T-helper 9 cell (primary cell): ENCODE measurements at places on chromosomes 2 and 18.
A peak's percentile ranks its signal among the peaks of the same experiment; 100 is the strongest.

DNA sequence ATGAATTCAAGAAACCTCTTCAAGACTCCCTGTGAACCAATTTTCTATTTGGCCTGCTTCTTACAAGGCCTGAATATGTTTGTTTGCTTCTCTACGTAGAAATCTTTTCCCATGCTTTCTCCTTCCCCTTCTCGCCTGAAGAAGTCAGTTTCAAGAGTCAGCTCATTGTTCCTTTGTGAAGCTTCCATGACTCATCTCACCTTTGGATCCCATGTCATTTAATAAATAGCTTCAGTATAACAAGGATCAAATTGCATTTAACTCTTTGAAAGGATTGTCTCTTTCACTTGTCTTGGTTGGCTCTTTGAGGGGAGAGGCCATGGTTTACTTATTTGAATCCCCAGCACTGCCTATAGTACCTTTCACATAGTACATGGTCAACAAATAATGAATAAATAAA, 28.4 kb downstream of the CPS1 start:
- no peak for DNase-seq

GRCh38 chr2:109348671-109349502, 219.9 kb downstream of the SH3RF3 start:
- DNase-seq = peak; percentile 18

DNA sequence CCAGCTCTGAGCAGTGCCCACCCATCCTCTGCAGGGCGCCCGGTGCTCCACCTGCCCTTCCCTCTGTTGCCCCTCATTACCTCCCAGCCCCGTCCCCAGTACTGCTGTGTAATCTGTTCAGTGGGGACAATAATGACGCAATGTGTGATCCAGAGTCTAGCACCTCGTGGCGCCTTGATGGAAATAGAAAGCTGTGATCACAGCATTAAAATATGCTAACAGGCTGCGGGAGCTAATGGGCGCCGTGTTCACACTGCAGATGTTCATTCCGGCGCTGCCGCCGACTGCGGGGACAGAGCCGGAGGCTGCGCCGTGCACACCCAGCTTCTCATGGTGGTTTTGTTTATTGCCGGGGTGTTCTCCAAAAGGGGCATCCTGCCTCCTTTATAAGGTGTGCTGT, 235.2 kb downstream of the LDLRAD4 start:
- DNase-seq = no peak

- DNase-seq = no peak
Observed at GRCh38 chr2:206083602-206084438, 2.2 kb downstream of the INO80D start.

DNA sequence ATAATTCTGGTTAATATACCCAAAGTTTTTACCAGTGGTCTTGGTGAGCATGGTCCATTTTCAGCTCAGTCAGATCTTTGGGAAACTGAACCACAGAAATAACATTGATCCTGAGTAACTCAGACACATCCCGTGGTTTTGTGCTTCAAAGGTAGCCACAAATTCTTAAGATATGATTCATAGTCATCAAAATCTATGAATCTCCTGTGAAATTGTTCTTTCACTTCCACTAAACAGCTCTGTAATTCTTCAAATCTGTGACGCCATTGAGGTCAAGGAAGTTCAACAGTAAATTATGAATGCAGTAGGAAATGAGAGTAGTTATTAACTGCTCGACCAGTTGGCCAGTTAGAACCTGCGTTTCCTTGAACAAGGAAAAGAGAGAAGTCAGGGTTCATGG, 147.3 kb downstream of the IRS1 start:
- DNase-seq = no peak

DNA sequence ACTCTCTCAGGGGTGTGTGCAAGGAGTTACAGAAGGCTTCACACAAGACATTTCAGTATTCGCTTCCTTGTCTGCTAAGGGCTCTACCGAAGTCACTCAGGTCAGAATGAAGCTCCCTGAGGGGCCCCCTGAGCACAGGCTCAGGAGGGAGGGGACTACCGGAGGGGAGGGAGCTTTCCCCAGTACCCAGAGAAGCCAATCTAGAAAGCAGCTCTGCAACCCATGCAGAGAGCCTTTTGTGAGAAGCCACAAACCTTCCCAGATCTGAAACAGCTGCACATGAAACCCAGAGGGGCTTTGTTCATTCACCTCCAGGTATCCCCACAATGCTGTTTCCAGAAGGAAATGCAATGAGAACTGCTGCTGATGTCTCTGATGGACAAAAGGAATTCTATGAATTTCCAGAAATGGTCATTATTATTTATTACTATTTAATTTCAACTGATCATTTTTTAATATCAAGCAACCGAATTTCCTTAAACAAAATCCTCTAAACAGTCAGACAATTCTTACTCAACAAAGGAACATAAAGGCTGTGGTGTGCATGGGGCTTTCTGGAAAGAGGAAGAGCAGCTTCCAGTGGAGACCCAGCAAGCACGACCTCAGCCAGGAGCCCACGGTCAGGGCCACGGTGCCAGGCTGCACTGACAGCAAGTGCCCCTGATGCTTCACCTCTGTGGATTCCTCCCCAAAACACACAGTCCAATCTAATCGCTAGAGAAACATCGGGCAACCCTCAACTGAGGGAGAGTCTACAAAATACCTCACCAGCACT, 42.0 kb downstream of the NDUFA10 start:
- no peak for DNase-seq

DNA sequence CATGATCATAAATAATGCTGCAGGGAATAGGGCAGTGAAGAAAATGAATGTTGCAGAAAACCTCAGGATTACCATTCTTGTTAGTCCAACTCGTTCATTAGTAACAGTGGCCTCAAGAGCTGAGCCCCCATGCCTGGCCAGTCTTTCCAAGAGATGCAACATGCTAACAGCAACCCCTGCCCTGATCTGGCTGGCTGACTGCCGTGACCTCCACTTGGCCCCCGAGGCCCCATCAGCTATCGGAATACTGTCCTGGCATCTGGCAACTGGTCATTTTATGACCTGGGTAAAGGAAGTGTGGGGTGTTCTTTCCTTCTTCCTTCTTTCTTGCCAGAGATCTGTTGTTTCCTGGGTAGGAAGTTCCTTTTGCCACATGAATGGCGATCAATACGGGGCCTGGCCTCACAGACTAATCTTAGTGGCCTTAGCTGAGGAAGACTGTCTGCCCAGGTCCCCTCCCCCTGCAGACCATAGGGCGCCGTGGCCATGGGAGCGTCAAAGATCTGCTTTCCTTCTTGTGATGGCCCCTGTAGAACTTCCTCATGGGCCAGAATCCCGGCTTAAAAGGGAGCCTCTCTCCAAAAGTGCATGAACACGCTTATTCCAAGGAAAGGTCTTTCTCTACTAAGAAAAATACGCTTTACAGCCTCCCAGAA, 10.6 kb upstream of the TRABD2A start:
- DNase-seq = no peak

- DNase-seq = peak; percentile 50
Observed at GRCh38 chr2:11248-11941, 34.9 kb downstream of the FAM110C start.

GRCh38 chr2:225367482-225367881, 32.0 kb upstream of the NYAP2 start:
- no peak for DNase-seq

- DNase-seq = no peak
Observed at GRCh38 chr2:108701806-108702205, 17.5 kb upstream of the RANBP2 start.

DNA sequence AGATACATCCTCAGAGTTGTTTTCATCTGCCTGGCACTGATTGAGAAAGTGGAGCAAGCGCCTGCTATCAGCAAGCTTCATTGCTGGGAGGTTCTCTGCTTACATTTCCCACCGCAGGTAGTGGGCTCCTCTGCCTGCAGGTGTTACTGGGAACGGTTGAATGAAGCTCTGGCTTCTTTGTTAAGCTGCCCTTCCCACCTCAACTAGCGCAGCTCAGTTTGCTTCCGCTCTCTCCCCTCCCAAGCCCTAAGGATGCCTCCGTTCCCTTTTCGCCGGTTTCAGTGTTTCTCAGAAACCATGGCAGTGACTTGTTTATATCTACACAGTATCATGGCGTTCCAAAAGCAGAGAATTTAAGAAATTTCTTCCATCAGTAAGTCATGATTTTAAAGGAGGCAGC, 72.2 kb upstream of the B3GNT7 start:
- DNase-seq = no peak

GRCh38 chr2:193428336-193428818, 1233.6 kb upstream of the TMEFF2 start:
- no peak for DNase-seq

DNA sequence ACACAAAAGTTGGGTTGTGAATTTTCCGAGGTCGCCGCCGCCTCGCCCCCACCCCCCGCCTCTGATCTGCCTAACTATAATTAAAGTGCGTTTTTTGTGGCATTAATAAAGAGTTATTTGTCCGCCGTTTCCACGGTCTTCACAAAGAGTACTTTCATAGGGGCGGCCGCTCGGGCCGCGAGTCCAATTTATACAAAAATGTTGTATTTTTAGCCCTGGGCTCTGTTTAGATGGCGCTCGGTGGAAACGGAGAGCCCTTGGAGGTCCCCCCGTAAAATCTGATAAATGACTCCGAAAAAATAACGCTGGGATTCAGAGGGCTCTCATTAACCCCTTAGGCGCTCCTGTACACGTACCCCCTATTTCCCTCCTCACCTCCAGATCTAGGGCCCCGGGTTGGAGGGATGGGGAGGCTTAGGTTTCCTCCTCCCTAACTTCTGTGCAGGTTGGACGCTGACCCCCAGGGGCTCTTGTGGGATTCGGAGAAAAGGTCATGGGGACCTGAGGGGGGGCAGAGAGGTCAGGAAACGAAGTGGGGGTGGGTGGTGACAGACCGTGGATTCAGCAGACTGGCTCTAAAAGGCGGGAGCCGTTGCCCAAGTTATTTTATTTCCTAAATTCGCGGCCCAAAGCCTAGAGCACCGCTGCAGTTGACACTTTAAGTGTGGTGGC, 1.9 kb downstream of the CYP26B1 start:
- no peak for DNase-seq

DNA sequence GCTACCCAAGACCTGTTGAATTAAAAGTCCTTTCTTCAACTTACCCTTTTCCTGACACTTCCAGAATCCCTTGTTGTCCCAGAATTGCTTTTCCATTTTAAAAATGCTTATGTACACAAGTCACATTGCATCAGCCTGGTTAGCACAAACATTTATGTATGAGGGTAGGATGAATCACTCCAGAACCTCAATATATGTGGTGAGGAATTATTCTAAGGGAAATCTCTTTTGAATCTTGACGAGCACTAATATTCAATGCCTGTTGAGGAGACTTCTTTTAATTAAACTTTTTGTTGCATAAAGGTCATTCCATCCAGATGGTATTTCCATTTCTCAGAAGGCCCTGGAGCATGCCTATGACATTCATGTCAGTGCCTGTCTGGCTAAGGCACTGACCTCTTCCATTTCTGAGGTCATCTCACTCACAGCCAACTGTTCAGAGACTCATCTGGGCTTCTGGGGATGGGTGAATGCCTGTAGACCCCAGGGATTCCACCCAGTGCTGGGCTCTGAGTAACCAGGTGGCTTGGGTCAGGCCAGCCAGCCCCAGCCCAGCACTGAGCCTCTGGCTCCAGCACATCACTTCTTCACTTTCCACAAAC, 28.2 kb downstream of the ACMSD start:
- no peak for DNase-seq

GRCh38 chr18:1308686-1309085, 404.0 kb downstream of the ADCYAP1 start:
- DNase-seq = no peak

GRCh38 chr2:72089537-72089936, 58.1 kb downstream of the CYP26B1 start:
- no peak for DNase-seq

- no peak for DNase-seq
Observed at GRCh38 chr2:120018549-120018948, 5.7 kb downstream of the EPB41L5 start.

DNA sequence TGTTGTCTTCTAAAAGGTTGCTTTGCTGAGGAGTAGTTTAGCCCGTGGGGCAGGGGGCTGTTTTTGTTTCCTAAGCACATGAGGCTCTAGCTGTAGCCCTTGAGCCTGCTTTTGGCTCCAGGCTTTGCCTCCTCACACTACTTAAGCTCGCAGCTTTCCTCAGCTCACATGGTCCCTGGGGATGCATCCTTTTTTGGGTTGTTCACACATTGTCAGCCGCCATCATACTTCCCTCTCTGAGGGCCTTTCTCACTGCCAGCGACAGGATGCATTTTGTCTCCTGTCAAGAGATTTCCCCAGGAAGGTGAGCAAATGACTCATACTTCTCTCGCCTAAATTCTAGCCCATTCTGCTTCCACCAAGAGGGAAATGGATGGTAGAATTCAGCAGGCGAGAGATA, 279.5 kb upstream of the PKDCC start:
- DNase-seq = no peak

- no peak for DNase-seq
Observed at GRCh38 chr2:20062615-20063545, 11.5 kb upstream of the LAPTM4A start.

DNA sequence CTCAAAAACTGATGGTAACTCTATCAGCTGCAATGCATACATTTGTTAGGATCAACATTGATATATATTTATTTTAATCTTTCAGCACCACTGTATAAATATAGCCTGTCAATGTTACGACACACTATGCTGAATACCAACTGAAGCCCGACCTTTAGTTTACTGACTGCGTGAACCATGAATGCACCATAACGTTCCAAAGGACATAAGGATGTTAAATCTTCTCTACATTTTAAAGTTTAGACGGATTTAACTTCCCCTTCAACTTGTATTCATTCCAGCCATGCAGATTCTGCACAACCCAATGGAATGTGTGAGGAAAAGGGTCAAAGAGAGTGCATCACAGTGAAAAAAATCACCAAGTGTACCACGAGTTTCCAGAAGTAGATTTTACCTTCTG, 489.5 kb downstream of the IRS1 start:
- no peak for DNase-seq

- no peak for DNase-seq
Observed at GRCh38 chr2:199223791-199224190, 233.9 kb downstream of the SATB2 start.

DNA sequence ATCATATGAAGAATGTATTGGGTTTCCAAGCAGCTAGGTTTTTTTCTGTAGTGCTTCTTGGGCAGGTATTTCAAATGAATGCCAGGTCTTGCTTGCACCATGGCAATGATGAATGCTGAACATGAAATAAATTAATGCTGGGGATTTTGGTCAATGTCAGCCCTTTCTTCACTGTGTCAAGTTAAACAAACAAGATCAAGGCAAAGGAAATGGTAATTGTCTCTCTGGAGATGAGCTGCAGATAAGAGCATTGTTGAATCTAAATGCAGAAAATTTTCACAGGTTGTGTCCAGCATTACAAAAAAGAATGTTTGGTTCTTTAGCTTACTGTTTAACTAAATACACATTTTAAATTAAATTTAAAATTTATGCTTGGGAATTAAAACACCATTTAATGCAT, 144.3 kb downstream of the GPD2 start:
- DNase-seq = no peak

DNA sequence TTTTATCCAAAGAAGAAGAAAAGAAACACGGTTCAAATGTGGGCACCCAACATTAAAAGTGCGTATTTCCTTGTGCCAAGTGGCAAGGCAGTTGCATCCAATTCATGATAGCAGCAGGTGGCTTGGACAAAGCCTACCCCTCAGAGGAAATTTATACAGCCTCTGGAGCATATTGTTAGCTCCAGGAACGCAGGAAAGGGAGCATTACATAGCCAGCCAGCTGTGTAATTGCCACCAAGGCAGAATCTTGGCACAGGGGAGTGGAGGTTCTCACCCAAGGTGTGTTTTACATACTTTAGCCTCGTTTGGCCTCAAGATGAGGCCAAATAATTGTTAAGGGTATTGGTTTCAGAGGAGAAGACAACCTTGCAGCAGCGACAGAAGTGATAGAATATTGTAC, 526.9 kb downstream of the TMEM182 start:
- no peak for DNase-seq

- no peak for DNase-seq
Observed at GRCh38 chr2:20193185-20193584, 31.7 kb downstream of the SDC1 start.

- DNase-seq = no peak
Observed at GRCh38 chr2:70658476-70658875, 104.8 kb upstream of the TGFA start.
